ENCODE measurements at places on chromosomes 2 and 18. TPM values are rescaled to one million over a fixed set of nuclear protein-coding genes. Genes with fewer than 3 reads are reported as not detected.

GRCh38 chr2:9205963-9206948 lies at the start of gene ASAP2:
ASAP2 (plus strand) TSS chr2:9206812; CDS start chr2:9207105, 293 bp downstream.
- peak within 1 kb of the TSS; percentile 74 for H3K4me3 ChIP-seq
- no peak within 1 kb of the TSS for H3K27ac ChIP-seq
- H3K27me3 ChIP-seq = peaks cover 52% of the 10 kb centered on the region
- no peaks in the 10 kb centered on the region for H3K36me3 ChIP-seq

GRCh38 chr2:98333922-98334321 lies 12.3 kb upstream of the CNGA3 start:
- no peak for DNase-seq
- no peak overlapping the region for H3K4me3 ChIP-seq
- no peaks in the 10 kb centered on the region for H3K36me3 ChIP-seq
- peaks cover 8% of the 10 kb centered on the region for H3K27me3 ChIP-seq

The SLC4A5 gene
- 0.93 TPM for total RNA-seq

DNA sequence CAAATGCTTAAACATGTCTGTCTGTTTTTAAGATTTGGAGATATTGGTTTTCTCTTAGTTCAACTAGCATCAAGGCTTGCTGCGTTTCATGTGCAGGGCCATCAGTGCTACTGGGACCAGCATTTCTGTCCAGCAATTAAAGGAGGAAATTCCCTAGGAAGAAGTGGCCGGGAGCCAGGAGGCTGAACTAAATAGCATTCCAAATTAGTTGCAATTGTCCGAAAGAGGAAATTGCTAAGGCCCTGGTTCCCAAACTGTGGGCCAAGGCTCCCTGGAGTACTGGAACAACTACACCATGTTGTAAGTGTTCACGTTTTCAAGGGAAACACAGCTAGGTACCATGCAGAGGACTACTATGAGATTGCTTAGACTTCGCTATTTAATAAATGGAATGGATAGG lies 257.9 kb downstream of the PTPRM start:
- no peaks in the 10 kb centered on the region for H3K36me3 ChIP-seq
- H3K27me3 ChIP-seq = no peaks in the 10 kb centered on the region
- DNase-seq = peak; percentile 28
- H3K4me1 ChIP-seq = no peaks in the 10 kb centered on the region
- no peak overlapping the region for H3K27ac ChIP-seq

- H3K27ac ChIP-seq = no peak overlapping the region
- no peak for DNase-seq
- H3K4me3 ChIP-seq = no peak overlapping the region
- H3K36me3 ChIP-seq = no peaks in the 10 kb centered on the region
- no peaks in the 10 kb centered on the region for H3K4me1 ChIP-seq
Measured at GRCh38 chr18:44526705-44527415, 153.8 kb upstream of the SETBP1 start.

DNA sequence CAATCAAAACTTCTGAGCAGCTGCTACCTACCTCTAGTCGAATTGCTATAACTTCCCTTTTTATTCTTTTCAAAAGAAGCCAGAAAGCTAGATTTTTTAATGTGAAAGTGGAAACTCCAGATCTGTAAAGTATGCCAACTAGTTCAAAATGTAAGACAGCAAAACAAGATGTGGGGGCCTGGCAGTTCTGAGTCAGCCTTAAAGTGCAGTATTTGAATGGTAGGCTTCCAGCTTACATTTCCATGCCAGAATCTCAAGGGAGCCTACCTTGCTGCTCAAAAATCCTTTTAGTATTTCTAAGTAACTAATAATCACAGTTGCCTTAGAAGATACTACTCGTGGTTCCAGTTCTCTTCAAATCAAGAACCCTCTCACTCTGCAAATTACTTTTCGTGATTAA lies 1288.7 kb downstream of the LRP1B start:
- DNase-seq = no peak
- no peaks in the 10 kb centered on the region for H3K27me3 ChIP-seq
- no peaks in the 10 kb centered on the region for H3K4me1 ChIP-seq
- H3K4me3 ChIP-seq = no peak overlapping the region
- H3K27ac ChIP-seq = no peak overlapping the region

DNA sequence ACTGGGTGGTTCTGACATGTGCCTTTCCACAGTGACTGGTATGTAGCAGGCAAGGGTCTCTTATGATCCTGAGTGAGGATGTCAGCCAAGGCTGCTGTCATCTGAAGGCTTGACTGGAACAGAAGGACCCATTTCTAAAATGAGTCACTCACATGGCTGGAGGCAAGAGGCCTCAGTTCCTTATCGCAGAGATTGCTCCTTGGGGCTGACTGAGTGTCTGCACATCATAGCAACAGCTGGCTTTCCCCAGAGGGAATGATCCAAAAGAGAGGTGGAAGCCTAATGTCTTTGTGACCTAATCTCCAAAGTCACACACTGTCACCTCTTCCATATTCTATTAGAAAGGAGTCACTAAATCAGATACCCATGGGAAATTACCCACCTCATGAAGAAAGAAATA lies 114.0 kb downstream of the NEDD4L start:
- no peak for DNase-seq
- H3K4me1 ChIP-seq = peaks cover 2% of the 10 kb centered on the region
- no peaks in the 10 kb centered on the region for H3K27me3 ChIP-seq
- H3K27ac ChIP-seq = no peak overlapping the region
- H3K4me3 ChIP-seq = no peak overlapping the region

The IL1R2 gene
- 1.6 TPM for total RNA-seq

GRCh38 chr2:208722731-208723130 lies 316.1 kb downstream of the PTH2R start:
- no peak for DNase-seq
- H3K4me3 ChIP-seq = no peak overlapping the region

DNA sequence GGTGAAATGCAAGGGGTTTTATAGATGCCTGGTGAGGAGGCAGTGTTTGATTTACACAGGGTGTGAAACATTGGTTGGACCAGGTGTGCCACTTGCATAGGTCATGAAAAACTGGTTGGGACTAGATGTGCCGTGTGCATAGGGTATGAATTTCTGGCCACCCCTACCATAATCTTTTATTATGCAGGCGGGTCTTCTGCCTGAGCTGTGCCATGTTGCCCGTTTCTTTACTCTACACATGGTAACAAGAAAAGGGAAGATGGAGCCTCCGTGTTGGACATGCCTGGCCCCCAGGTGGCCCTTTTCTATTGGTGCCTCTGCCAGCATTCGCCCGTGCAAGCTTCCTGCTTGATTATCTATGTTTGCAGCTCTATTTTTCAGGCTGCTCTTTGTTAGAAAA lies 805.4 kb downstream of the TRIB2 start:
- no peaks in the 10 kb centered on the region for H3K36me3 ChIP-seq
- H3K4me3 ChIP-seq = no peak overlapping the region
- no peaks in the 10 kb centered on the region for H3K4me1 ChIP-seq
- no peak for DNase-seq
- H3K27ac ChIP-seq = no peak overlapping the region

Data from activated CD4-positive, alpha-beta T cell treated with anti-CD3 and anti-CD28 coated beads, Interleukin-2, amount 10 ng/mL, durations not matched to agents 24 days and 14 days (primary cell).